NCI-H526 (cell line): ENCODE measurements at places on chromosomes 16 and 17.
A peak's percentile ranks its signal among the peaks of the same experiment; 100 is the strongest.

- DNase-seq: no peak
Measured at GRCh38 chr17:78538033-78538776, 39.0 kb downstream of the DNAH17 start.

DNA sequence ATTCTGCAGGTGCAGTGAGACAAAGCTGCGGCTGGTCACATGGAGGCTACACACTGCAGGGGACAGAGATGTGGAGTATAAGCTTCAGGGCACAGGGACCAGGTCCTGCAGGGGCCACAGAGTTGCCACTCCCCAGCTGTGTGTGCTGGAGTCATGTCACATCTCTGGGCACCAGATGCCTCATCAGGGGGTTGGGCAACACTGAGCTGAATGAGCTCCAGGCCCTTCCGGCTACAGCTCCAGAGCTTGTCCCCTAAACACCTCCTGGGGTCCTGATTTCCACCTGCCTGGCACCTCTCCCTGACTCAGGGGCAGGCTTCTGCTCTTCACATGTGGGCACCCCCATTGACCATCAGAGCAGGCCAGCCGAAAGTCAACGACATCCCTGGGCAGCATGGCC, 32.5 kb downstream of the SPHK1 start:
- no peak for DNase-seq

DNA sequence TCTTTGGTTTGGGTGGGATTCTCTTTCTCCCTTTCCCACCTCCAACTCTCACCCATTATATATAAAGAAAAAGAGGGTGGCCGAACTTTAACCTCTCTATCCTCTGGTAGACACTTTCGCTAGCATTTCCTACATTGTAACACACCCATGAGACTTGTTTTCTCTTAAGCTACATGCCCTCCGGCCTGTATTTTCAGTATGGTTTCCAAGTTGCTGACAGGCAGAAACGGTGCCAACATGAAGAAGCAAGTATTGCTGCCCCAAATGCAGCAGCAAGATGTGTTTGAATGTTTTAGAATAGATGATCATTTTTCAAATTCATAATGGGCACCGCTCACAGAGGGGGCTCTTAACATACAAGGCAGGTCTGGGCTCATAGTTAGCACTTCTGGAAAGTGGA, 18.7 kb upstream of the CYB5B start:
- DNase-seq: no peak

- DNase-seq: peak; percentile 85
Measured at GRCh38 chr17:39617446-39618245, 9.1 kb upstream of the PPP1R1B start.

- no peak for DNase-seq
Measured at GRCh38 chr16:53614346-53614745, 89.3 kb downstream of the RPGRIP1L start.

- DNase-seq: peak; percentile 82
Measured at GRCh38 chr16:88456356-88457292, 3.5 kb downstream of the ZFPM1 start.

GRCh38 chr16:81967358-81967757, 43.9 kb downstream of the SDR42E1 start:
- DNase-seq: no peak

- peak; percentile 92 for DNase-seq
Measured at GRCh38 chr17:55264645-55265298, at the start of gene HLF. HLF (plus strand) TSS chr17:55264960; CDS start chr17:55265485, 525 bp downstream.

DNA sequence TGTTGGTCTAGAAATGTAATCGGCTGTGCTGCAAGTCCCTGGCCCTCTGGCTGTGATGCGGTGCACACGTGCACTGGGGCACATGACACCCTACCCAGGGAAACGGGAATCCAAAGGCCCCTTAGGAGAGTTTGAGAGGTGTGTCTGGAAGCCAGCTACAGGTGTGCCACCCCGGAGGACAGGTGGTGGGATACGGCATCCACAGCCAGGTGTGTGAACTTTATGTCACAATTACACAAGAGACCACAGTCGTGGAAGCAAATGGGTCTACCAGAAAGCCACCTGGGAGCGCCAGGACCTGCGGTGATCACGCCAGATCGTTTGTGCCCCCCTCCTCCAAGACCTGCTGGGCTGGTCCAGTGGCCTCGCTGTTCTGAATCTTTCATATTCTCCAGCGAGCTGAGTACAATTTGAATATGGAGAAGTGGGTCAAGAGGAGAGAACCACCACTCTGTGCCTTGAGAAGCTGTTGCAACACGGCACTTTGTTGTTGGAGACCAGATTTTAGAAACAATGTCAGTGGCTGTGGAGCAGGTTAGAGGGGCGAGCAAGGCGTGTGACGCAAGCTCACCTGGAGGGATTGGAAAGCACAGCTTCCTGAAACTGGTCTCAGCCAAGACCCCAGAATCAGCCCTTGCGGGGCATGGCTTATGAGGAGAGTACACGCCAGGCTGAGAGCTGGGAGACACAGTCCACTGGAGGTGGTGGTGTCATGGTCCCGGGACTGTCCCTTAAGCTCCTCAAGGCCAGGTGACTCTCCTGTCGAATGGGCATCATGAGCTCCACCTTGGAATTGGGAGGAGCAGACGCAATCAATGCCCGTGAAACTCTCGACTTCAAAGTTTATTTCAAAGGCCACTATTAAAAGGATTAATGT, 37.4 kb downstream of the COX4I1 start:
- no peak for DNase-seq

GRCh38 chr16:25172831-25173230, 43.9 kb upstream of the AQP8 start:
- no peak for DNase-seq

- DNase-seq: peak; percentile 11
Measured at GRCh38 chr17:27800522-27800921, at the start of gene NOS2. NOS2 (minus strand) TSS chr17:27800529; CDS start chr17:27798809, 1,720 bp downstream.

DNA sequence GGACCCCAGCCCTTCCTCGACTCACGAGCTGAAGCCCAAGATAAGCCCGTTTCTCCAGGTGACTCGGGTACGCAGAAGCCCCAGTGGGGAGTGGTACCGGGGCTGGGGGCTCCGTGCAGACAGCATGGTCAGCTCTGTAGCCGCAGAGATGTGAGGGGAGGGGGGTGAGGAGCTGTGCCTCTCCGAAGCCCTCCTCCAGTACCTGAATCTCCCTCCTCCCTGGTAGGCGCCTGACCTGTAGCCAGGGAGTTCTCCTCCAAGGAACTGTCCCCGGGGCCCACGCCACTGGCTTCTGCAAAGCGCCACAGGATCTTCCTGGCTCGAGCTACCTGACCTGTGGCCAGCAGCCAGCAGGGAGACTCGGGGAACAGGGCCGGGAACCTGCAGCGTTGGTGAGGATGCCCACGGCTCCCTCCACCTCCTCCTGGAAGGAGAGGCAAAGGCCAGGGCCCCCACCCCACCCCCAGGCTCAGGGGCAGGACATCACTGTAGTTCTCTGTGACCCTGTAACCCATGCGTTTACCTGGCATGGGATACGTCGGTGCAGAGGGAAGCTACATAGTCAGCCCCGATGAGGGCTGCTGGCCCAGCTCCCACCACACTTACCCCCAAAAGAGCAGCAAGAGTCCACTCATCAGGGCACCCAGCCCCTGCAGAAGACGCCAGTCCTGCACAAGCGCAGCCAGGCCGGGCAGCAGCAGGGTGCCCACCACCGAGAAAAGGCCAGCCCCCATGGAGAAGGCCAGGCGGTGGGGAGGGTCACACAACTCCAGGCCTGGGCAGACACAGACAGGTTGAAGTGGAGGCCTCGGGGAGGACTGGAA, 1.7 kb downstream of the SLC22A31 start:
- DNase-seq: no peak

DNA sequence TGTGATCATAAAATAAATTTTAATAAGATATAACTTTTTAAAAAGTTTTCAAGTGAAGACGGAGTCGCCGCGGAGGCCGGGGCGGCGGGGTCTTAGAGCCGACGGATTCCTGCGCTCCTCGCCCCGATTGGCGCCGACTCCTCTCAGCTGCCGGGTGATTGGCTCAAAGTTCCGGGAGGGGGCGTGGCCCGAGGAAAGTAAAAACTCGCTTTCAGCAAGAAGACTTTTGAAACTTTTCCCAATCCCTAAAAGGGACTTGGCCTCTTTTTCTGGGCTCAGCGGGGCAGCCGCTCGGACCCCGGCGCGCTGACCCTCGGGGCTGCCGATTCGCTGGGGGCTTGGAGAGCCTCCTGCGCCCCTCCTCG, at the start of gene FOXC2:
TSS of gene FOXC2 (plus strand) at position 229 of the 365 bp plus-strand sequence. CDS start 507 bp downstream, outside the sequence.
- DNase-seq: no peak
